ENCODE measurements at places on chromosomes 4 and X.

DNA sequence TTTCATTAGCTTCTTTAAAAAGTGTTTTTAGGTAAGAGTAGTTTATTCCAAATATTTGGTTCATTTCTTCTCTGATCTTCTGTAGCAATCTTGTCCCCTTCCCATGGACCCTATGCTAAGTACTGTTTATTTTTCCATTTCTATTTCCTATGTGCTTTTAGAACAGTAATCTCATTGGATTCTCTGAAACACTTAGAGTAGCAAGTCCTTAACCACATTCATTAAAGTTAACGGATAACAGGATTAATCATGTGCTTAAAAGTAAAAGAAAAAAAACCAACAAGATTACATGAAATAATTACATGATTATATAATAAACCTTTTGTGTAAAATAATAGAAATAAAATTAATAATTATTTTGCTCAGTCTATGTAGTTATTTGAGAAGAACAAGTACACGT lies 929.7 kb downstream of the C4orf33 start:
- no peak for DNase-seq

GRCh38 chrX:150225266-150225665 lies 137.9 kb upstream of the MAMLD1 start:
- DNase-seq, result no peak

DNA sequence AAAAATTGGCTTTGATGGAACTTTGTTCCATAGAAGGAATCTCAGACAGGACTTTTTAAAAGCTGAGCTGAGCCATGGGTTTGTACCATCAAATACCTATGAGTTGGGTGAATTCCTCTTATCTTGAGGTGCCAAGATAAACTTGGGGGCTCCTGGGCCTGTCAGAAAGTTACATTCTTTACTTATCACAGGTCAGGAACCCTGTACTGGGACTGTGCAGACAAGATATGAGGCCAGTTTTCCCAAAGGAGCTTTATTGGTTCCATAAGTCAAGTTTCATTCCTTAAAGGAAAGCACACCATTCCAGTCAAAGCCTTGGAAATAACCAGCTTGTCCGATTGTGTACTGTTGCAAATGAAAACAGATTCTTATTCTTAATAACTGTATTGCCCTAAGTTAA lies 72.4 kb upstream of the PACRGL start:
- no peak for DNase-seq

GRCh38 chrX:43718546-43718945 lies 62.4 kb downstream of the MAOA start:
- no peak for DNase-seq

- peak; percentile 77 for DNase-seq
Measured at GRCh38 chrX:135982860-135983259, 2.4 kb upstream of the SLC9A6 start.

GRCh38 chr4:102824398-102824797 lies 3.0 kb downstream of the UBE2D3 start:
- no peak for DNase-seq

DNA sequence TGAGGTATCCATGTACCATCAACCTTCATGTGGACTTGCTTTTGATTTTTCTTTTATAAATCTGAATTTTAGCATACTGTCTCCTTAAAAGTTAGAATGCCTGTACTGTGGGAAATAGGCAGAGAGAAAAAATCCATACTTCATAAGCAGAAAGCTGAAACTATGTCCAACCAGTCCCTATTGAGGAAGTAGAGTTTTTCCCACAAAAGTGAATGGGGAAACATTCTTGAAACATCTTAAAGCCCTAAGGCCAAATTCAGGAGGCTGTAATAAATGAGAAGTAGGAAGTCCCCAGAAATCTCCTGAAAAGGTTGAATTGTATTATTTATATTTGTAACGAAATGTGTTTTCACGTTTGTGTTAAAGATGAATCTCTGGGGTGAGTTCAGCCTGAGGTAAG lies 56.3 kb downstream of the ENOX2 start:
- DNase-seq, result peak; percentile 30

- peak; percentile 64 for DNase-seq
Measured at GRCh38 chr4:107736924-107737448, 17.0 kb upstream of the PAPSS1 start.

DNA sequence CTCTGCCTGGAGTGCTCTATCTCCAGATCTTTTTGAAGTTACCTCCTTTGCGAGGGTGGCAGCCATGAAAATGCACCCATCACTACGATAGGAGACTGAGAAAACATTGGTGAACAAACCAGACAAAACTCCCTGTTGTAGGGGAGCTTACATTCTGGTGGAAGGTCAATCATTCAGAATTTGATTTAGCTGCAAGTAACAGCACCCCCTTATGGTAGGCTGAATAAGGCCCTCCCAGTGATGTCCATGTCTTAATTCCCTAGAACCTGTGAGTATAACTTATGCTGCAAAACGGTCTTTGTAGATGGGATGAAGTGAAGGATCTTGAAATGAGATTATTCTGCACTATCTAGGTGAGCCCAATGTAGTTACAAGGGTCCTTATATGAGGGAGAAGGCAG lies 5.6 kb upstream of the TEC start:
- DNase-seq, result peak; percentile 72

DNA sequence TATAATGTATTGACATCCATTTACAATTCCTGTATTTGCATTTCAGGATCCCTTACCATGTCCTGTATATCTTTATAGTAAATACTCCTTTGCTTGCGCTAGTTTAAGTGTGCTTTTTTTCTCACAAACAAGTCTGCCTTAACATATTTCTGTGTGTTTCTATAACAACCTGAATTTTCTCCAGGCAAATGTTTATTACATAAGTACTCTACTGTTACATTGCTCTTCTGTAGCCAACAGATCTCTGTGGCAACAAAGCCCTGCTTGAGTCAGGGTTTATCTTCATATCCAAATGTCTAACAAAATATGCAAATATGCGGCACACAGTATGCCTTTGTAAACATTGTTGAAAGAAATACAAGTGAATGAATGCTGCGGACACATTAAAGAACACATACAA lies 625.5 kb downstream of the TLL1 start:
- no peak for DNase-seq

DNA sequence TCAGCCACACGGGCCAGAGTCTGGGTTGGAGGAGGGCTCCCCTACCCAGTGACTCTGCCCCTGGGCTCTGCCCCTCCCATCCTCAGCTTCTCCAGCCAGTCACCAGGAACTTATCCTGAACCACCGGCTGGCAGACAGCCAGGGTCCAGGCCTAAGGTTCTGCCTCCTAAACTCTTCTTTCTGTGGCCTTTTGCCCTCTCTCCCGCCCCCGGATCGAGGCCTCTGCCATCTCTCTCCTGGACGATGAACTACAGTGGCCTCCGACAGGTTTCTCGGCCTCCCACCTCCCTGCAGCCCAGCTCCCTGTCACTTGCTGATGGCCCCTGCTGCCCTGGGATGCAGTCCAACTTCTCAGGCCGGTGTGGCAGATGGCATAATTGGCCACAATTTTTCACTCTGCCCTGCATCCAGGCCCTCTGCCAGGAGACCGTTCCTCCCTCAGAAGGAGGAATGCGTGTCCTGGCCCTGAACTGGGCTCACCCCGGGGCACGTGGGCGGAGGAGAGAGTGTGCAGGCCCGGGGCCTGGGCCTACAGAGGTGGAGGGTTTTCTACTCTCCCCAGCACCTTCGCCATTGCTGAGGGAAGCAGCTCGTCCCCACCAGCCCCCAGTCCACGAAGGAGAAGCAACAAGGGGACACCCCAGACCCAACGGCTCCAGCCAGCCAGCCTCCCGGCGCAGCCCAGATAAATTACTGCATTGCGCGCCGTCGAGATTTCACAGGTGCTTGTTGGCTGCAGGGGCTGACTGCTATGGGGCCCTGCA lies 81.9 kb upstream of the LRPAP1 start:
- DNase-seq, result no peak

DNA sequence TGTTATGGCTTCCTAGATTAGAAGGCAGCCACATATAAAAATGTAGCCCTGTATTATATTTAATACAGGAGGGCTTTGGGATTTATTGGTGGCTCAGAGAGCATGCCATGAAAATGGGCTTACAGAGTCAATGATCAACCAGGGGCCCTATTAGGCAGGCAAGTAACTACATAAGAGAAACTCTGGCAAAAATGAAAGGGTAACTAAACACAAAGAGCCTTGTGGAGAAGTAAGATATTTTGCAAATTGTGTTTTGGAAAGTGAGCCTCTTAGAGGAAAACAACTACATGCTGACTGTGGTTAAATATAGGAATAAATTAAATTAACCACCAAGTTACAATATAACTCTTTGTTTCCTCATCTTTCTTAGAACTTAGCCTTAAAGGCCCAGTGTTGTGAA lies 5.5 kb downstream of the SAT1 start:
- no peak for DNase-seq

- no peak for DNase-seq
Measured at GRCh38 chr4:167606551-167606950, 372.3 kb upstream of the SPOCK3 start.

GRCh38 chr4:111924696-111925095 lies 220.6 kb upstream of the FAM241A start:
- DNase-seq, result no peak

DNA sequence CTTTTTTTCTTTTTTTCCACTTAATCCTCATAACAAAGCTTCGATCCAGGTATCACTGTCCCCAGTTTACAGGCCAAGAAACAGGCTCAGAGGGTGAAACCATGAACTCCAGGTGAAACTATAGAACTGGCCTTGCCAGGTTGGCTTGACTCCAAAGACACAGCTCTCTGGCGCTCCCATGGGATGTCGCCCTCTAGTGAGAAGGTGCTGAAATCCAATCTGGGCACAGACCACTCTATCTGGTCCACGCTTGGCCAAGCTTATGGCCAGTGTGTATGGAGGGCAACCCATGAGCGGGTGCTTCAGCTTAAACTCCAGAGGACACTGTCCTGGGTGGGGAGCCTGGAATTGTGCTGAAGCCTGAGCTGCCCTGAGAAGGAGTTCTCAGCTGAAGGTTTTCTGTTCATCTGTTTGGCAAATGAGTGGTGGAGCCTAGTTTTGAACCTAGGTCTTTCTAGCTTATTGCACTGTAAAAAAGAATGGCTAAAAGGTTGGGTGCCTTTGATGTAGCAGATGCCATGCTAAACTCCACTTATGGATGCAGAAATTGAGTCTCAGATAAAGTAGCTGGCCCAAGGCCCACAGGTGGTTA lies 70.5 kb downstream of the SEL1L3 start:
- peak; percentile 23 for DNase-seq

DNA sequence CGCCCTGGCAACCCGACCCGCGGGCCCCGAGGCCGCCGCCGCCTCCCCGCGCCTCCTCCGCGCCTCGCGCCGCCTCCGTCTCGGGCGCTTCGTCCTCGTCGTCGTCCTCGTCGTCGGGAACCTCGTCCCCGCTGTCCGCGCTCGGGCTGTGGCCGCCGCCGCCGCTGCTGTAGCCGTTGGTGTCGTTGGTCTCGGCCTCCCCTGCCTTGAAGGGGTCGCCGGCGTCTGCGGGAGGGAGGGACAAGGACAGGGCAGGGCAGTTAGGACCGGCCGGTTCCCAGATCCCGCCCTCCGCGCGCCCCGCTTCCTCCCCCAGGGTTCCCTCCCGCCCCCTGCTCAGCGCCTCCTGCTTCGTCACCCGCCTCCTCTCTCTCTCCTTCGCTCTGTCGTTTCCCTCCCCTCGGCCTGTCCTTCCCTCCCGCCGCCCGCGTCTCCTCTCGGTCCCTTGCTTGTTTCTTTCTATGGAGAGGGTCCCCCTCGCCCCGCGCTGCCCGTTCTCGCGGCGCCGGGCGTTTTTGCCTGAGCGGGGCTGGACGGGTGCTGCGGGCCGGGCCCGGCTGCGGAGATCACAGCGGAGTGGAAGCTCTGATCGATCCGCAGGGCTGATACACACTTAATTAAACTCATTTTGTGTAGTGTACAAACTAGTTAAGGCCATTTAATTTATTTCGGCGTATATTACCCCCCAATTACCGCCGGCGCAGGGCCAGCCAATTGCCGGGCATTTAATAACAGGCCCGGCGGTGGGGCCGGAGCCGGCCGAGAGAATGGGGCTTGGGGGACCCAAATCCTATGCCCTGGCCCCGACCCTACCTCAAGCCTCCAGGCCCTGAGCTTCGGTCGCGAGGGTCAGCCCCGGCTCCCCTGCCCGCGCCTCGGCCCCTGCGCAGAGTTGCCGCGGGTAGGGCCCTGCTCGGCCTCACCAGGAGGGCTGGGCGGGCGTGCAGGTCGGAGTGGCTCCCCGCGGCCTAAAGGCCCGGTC lies 2.4 kb downstream of the NKX1-1 start:
- peak; percentile 37 for DNase-seq

- no peak for DNase-seq
Measured at GRCh38 chrX:38806875-38807621, 5.8 kb downstream of the MID1IP1 start.

- DNase-seq, result no peak
Measured at GRCh38 chr4:62487016-62487415, 1286.9 kb downstream of the ADGRL3 start.

- DNase-seq, result no peak
Measured at GRCh38 chrX:96480081-96480480, 204.6 kb upstream of the DIAPH2 start.
